Stimulated activated CD8-positive, alpha-beta memory T cell treated with anti-CD3 and anti-CD28 coated beads, Interleukin-4, amount 100 ng/mL, for 1 hour (primary cell): ENCODE measurements at places on chromosomes 12 and 14.

- DNase-seq = peak; percentile 48
Observed at GRCh38 chr14:69574263-69574953, at the start of gene CCDC177. Gene CCDC177, minus strand, starts transcription at chr14:69574871. Its CDS starts 1,249 bp downstream, at chr14:69573622.

- no peak for DNase-seq
Observed at GRCh38 chr12:29781188-29781587, 2.6 kb downstream of the TMTC1 start.

DNA sequence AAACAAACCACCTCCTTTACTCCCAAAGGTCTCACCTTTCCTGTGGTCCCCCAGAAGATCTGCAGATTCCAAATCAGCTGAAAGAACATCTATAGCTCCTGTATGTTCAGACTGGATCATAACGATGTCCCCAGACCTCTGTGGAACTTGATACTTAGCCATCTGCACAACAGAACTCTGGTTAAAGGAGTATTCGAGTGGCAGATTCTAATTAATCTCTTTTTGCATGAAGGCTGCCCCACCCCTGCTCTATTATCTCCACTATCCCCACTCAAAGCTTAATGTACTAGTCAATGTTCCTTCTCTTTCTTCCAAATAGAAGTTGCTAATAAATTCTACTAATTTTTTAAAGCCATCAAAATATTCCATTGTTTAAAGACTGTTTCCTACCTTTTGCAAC lies 22.8 kb downstream of the GSTZ1 start:
- DNase-seq = no peak

- DNase-seq = no peak
Observed at GRCh38 chr12:28899951-28900350, 249.1 kb upstream of the FAR2 start.

GRCh38 chr12:40551466-40551865 lies 140.8 kb upstream of the CNTN1 start:
- no peak for DNase-seq

DNA sequence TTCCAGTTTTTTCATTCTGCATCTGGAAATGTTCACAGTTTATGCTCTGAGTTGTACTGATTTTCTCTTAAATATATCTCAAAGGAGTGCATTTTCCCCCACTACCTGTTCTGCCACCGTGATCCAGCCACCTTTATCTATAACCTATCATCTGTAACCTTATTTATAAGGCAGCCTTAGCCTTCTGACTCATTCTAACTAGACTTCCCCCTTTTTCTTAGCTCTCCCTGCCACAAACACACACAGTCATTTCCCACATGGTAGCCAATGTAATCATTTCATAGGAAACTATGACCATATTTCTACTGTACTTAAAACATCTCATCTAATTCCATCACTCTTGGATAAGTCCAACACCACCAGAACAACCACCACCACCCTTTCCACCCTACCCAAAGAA lies 10.8 kb upstream of the GYS2 start:
- peak; percentile 7 for DNase-seq

GRCh38 chr12:95674631-95675030 lies 115.9 kb downstream of the NTN4 start:
- DNase-seq = no peak

GRCh38 chr12:109863847-109864712 lies 16.3 kb downstream of the GLTP start:
- DNase-seq = no peak

GRCh38 chr12:81441629-81442028 lies 317.5 kb downstream of the PPFIA2 start:
- no peak for DNase-seq

DNA sequence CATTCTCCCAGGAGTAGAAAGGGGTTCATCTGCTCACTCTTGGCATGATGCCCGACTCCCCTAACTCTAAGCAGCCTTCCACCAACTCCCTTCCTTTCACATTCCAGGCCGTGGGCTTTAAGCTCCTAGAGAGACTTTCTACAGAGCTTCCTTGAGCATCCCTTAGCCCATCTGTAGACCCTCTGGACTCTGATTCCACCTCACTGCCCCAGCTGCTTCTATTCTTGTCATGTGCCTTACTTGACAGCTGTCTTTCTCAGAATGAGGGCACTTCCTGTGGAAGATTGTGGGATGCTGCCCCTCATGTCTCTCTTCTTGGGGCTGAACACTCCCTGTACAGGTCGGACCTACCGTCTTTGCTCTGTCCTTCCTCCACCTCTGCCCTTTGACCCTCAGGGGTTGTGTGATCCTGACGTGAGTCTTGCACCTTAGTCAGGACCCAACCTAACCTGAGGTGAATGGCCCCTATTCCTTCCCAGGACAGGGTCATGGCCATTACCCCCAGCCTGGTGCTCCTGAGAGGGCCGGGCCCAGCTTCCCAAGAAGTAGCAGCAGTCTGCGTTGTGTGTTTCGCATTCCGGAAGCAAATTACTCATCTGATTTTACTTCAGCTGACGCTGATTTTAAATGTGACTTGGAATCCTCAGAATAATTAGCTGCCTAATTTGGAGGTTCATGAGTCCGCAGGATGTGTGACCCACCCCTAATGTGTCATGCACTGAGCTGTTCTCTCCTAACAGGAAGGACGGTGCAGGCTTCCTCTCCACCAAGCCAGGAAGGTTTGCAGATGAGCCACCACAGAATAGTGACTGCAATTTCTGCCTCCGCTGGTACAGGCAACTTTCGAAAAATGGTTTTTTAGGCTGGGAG lies 2.7 kb upstream of the GALNT6 start:
- no peak for DNase-seq

- no peak for DNase-seq
Observed at GRCh38 chr12:126667339-126667738, 1599.6 kb upstream of the TMEM132C start.

- DNase-seq = no peak
Observed at GRCh38 chr14:52032204-52032801, 36.6 kb downstream of the NID2 start.

- no peak for DNase-seq
Observed at GRCh38 chr14:48936849-48937248, 649.3 kb downstream of the RPS29 start.

- DNase-seq = no peak
Observed at GRCh38 chr12:33942172-33942571, 80.1 kb upstream of the ALG10 start.

DNA sequence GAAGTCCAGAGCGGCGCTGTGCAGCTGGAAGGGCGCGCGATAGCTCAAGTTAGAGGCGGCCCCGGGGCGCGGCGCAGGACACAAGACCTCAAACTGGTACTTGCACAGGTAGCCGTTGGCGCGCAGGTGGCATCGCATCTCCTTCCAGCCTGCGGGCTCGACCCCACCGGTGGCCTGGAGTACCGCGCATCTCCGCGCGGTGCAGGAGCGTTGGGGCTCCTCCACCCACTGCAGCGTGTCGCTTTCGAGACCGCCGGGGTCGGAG lies 553 bp downstream of the CLEC14A start:
- no peak for DNase-seq
